Right renal cortex interstitium (tissue), 3 donors: ENCODE measurements at places on chromosomes 6 and 20. TPM values are rescaled to one million over a fixed set of nuclear protein-coding genes. Genes with fewer than 3 reads are reported as not detected.
A peak's percentile ranks its signal among the peaks of the same experiment; 100 is the strongest.

CST2 gene
- not detected for polyA plus RNA-seq

TMEM170B gene
- polyA plus RNA-seq: 8.8 TPM

- DNase-seq: no peak
These were observed 8.8 kb downstream of the CD109 start for GRCh38 chr6:73704798-73705197.

GRCh38 chr6:127022302-127022701 lies 96.2 kb upstream of the RSPO3 start:
- DNase-seq: no peak

PAK5 gene
- 0.28 TPM for polyA plus RNA-seq

GSTA2 gene
- 0.22 TPM for polyA plus RNA-seq

DNA sequence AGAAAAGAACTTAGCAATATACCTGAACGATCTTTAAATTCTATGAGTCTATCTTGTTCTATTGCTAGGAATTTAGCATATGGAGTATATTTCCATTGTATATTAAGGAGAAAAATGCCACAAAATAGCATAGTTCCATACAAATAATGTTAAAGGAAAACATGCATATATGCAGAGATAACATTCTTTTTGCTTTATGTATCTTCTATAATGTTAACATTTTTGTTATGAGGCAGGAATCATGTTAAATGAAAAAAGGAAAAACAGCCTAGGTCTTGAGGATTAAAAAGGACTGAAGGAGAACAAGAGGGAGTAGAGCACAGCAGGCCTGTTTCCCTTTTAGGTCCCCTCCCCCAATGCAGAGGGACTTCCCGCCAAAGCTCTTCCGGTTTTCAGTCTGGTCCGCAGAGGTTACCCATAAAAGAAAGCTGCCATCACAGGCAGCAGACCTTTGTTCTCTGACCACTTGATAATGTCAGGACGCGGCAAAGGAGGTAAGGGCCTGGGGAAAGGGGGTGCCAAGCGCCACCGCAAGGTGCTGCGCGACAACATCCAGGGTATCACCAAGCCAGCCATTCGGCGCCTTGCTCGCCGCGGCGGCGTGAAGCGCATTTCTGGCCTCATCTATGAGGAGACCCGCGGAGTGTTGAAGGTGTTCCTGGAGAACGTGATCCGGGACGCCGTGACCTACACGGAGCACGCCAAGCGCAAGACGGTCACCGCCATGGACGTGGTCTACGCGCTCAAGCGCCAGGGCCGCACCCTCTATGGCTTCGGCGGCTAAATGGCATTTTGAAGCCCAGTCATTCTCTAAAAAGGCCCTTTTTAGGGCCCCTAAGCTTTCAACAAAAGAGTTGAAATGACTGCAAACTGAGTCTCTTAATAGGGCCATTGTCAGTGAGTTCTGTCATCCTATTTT lies 108.4 kb upstream of the PRSS16 start:
- DNase-seq: peak; percentile 79

- DNase-seq: no peak
These were observed 36.0 kb downstream of the STK35 start for GRCh38 chr20:2137552-2138201.

FERMT1 gene
- polyA plus RNA-seq: 3.9 TPM

- no peak for DNase-seq
These were observed 293.7 kb downstream of the RNF144B start for GRCh38 chr6:18680842-18681241.

GRCh38 chr6:157941101-157941863 lies 40.4 kb upstream of the SYNJ2 start:
- no peak for DNase-seq

DNA sequence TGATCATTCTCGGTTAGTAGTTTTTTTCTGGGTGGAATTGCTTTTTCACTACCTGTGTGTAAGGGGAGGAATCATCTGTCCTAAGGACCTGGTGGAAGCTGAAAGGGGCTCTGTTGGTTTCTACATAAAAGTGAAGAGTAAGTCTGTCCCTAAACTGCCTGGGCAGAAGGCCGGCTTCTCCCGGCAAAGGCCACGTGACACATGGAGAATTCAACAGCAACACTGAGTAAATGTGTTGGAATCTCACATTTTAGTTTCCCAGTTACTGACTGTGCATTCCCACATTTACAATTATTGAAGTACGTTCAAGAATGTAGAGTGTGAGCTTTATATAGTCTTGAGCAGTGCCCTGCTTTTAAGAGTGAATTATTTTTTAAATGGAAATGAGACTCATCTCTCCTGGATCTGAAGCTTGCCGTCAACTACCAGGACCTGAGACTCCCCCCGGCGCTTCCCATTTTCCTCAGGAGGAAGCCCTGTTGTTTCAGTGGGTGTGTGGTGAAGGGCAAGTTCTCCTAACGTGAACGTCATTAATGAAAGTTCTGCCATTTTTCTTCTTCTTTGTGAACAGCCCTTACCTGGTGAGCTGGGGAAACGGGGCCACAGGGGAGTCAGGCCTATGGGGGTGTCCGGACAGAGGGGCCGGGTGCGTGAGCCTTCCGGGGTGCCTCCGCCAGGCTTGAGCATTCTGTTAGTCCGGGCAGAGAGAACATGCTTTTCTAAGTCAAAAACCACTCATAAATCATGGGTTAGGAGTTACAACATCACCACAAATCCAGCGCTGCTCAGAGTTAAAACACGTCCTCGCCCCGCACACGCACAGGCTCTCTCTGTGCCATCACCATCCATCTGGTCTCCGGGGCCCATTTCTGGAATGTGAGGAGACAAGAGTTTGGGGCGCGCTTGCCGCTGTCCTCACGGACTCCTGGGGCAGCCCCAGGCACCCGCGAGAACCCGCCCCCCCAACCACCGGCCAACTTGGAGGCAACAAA lies 56.6 kb upstream of the SMOC2 start:
- DNase-seq: no peak

- no peak for DNase-seq
These were observed at the start of gene SLC35F1 for GRCh38 chr6:117906958-117907600. Gene SLC35F1, plus strand, starts transcription at chr6:117907264.

GRCh38 chr6:156009656-156010055 lies 554.0 kb upstream of the NOX3 start:
- DNase-seq: no peak

DNA sequence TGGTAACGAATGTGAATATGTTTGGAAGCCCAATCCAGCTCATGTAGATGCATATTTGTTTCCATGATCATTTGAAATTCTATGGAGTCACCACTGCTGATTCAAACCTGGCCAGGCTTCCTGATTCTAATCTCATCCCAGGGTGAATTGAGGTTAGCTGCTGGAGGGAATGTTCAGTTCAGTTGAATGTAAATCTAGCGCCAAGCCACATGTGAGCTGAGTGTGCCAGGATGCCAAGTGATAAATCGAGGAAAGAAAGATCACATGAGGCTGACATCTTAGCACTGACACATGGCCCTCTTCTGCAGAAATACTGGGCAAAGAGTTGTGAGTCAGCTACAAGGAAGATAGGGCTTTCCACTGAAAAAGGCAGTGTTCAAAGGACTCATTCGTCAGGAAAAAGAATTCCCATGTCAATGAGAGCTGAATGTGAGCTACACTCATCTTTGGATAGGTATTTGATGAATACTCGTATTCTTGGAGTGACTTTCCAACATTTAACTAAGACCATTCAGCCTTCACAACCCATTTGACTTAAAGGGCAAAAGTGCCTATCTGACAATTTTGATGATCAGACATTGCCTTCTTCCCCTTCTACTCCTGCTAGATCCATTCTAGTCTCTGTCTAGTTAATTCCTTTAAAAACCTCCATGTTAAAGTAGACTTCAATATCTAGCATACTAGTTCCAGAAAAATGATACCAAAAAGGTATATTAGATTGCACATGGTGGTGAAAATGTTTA lies 172.1 kb downstream of the MTFR2 start:
- no peak for DNase-seq

DNA sequence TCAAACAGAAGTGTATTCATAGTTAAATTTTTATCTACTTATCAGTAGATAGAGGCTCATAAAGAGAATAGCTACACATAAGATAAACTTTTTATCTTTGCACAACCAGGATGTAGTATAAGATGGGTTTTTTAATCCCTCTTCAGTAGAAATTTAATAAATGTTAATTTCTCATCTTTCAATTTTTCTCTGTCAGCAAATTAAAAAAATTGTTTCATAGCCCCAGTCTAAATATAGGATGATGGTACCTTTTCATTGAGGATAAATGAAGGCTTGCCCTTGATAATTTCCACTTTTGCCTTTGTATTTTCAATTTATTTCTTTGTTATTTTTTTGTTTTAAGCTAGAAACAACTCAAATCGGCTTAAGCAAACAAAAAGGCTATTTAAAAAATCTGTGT lies 251.2 kb upstream of the NOX3 start:
- no peak for DNase-seq

GRCh38 chr20:59932616-59933295 lies 681 bp downstream of the SYCP2 start:
- no peak for DNase-seq

- DNase-seq: no peak
These were observed 6.5 kb downstream of the CD24 start for GRCh38 chr6:106967936-106968555.

LST1 gene
- 4.9 TPM for polyA plus RNA-seq

GRCh38 chr20:18224968-18225568 lies 63.3 kb upstream of the ZNF133 start:
- peak; percentile 44 for DNase-seq

GRCh38 chr6:106872049-106872448 lies 102.5 kb downstream of the CD24 start:
- no peak for DNase-seq

DNA sequence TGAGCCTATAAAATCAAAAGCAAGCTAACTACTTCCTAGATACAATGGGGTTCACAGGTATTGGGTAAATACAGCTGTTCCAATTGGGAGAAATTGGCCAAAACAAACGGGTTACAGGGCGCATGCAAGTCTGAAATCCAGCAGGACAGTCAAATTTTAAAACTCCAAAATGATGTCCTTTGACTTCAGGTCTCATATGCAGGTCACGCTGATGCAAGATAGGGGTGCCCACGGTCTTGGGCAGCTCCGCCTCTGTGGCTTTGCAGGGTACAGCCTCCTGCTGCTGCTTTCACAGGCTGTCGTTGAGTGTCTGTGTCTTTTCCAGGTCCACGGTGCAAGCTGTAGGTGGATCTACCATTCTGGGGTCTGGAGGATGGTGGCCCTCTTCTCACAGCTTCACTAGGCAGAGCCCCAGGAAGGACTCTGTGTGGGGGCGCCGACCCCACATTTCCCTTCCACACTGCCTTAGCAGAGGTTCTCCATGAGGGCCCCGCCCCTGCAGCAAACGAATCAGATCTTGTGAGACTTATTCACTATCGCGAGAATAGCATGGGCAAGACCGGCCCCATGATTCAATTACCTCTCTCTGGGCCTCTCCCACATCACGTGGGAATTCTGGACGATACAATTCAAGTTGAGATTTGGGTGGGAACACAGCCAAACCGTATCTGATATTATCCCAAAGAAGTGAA lies 11.9 kb upstream of the SMIM29 start:
- no peak for DNase-seq

DNA sequence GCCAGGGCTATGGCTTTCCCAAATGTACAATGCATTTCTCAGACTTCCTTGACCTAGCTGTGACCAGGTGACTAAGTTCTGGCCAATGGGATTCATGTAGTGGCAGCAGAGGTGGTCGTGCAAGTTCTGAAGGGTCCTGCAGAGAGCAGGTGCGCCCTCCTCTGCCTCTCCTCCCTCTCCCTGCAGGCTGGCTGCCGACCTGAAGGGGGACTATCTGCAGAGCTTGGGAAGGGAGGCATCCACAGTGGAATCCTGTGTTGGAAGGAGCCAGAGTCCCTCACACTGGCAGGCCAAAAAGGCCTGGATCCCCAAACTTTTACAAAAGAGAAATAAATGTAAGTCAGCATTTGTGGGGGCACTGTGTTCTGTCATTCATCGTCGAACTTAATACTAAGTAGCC lies 66.6 kb downstream of the CDH26 start:
- DNase-seq: no peak

POU5F1 gene
- polyA plus RNA-seq: 1.2 TPM

DNA sequence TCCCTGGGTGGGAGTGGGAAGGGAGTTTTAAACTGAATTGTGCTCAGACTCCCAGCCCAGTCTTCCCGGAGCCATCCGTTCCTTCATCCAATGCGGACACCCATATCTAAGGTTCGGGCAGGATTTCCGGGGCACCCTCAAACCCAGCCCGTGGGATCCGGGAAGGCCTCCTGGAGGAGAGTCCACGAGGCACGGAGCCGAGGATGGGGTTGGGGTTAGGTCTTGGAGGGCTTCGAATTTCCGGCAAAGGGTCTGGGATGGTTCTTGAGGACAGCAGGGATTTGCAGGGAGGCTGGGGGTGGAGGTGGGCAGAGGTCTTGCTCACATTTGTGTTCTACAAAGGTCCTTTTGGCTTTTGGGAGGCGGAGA lies 49.5 kb upstream of the SLC32A1 start:
- no peak for DNase-seq

GRCh38 chr20:4637081-4637797 lies 84.5 kb upstream of the PRND start:
- DNase-seq: no peak

CCM2L gene
- polyA plus RNA-seq: 6.3 TPM

IL20RA gene
- polyA plus RNA-seq: 1.7 TPM

RIPOR2 gene
- polyA plus RNA-seq: 10.6 TPM

TFEB gene
- polyA plus RNA-seq: 8.6 TPM

DNA sequence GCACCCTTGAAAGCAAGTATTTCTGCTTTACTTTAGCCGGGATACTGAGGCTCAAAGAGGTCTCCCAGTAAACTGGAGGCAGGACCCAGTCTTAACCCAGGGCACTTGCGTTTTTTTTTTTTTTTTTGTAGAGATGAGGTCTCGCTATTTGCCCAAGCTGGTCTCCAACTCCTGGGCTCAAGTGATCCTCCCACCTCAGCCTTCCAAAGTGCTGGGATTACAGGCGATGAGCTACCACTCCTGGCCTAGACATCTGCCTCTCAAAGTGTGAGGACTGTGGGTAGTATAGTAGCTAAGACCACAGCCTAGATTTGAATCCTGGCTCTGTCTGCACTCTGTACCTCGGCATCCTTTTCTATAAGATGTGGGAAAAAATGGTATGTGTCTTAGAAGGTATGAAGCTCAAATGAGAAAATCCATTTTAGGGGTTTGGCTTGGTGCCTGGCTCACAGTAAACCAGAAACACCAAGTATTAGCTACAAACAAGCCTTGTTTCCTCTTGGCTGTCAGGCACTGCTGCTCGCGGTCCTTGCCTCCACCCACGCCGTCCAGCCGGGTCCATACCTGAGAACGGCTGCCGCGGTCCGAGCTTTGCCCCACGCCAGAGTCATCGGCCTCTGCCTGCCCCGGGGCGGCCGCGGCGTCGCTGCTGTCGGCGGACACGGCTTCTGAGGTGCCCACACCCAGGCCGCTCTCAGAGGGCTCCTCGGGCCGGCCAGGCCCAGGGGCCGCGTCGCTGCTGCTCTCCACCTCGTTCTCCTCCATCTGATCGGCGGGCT lies 1.2 kb downstream of the ZNF335 start:
- DNase-seq: no peak

SNX21 gene
- 10.3 TPM for polyA plus RNA-seq

DNA sequence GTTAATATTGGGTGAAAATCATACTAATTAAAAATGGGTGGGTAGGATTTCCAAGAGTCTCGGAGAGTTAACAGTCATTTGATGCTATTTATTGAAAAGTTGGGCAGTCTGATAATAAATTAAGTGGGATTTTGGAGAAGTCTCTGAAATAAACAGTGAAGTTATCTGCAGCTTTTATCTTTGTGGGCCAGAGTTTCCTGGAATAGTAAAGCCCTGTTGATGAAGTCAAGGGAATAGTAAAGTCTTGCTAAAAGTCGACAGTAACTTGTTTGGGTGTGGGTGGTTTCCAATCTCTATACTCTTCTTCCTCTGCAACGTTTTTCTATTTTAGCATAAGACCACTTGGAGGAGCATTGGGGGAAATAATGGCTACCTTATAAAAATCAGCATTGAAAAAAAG lies 493.6 kb downstream of the EPM2A start:
- no peak for DNase-seq
